ENCODE measurements at places on chromosomes 1 and 21.

DNA sequence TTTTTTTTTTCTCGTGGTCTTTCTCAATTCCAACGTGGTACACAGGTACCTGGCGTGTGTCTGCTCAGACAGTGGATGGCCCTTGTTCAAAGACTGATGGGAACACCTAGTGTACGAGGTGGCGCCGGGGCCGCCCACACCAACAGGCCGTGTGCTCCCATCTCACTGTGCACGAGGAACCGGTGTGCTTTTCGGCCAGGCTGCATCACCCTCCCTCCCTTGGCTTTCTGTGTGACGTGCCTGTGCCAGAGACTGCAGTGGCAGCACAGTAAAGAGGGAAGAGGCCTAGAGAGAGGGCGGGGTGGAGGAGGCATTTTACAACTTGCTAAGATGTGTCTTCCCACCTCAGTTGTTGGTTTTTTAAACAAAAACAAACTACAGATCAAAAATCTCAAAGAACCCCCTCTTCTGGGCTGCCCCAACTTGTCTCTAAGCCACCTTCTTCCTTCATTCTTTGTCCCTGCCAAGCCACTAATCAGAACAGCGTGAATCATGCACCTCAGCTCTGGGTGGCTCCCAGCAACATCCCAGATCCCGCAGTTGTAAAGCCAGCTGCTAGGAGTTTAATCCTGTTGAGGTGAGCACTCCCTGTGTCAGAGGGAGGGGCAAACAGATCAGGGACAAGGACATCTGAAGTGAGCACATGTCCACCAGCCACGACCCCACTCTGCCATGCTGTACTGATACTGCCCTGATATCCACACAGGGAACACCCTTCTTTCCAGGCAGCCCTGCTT is 20.7 kb downstream of the IRF2BP2 start:
- DNase-seq, result no peak

- DNase-seq, result no peak
Observed at GRCh38 chr1:79629414-79629813, 622.9 kb upstream of the ADGRL4 start.

GRCh38 chr1:210541680-210542358 is 213.1 kb downstream of the HHAT start:
- no peak for DNase-seq

- no peak for DNase-seq
Observed at GRCh38 chr1:204591473-204592090, 75.4 kb downstream of the MDM4 start.
